Renal pelvis (tissue), 12 donors: ENCODE measurements at places on chromosomes 5 and 9.

GRCh38 chr9:626596-626995 is 214.9 kb upstream of the DMRT1 start:
- no peak for DNase-seq

- DNase-seq = no peak
Observed at GRCh38 chr9:128365525-128365924, 5.6 kb upstream of the URM1 start.

DNA sequence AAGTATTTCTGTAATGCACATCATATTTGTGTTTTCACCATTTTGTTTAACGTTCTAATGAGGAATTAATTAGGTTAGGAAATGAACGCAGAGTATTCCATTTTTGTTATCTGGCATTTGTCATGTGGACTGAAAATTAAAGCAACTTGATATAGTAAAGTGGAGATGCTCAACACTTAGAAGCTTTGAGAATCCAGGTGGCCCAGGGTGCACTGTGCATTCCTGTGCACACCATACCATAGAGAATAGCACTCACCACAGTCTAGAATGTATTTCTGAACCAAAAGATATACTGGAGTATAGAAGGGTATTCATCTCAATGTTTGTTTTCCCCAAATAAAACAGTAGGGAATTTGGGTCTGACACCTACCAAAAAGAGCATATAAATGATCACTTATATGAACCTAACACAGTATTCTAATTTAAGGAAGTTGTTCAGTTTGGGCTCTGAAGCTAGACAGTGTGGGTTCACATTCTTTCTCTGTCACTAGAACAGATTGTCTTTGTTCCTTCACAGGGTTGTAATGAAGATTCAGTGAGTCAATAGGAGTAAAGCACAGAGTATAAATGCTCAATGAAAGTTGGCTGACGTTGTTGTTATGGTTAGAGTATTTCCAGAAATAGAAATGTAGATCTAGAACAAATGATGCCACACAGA is 125.6 kb upstream of the DMRT1 start:
- no peak for DNase-seq

GRCh38 chr5:54794135-54794975 is 191.0 kb downstream of the ESM1 start:
- no peak for DNase-seq

DNA sequence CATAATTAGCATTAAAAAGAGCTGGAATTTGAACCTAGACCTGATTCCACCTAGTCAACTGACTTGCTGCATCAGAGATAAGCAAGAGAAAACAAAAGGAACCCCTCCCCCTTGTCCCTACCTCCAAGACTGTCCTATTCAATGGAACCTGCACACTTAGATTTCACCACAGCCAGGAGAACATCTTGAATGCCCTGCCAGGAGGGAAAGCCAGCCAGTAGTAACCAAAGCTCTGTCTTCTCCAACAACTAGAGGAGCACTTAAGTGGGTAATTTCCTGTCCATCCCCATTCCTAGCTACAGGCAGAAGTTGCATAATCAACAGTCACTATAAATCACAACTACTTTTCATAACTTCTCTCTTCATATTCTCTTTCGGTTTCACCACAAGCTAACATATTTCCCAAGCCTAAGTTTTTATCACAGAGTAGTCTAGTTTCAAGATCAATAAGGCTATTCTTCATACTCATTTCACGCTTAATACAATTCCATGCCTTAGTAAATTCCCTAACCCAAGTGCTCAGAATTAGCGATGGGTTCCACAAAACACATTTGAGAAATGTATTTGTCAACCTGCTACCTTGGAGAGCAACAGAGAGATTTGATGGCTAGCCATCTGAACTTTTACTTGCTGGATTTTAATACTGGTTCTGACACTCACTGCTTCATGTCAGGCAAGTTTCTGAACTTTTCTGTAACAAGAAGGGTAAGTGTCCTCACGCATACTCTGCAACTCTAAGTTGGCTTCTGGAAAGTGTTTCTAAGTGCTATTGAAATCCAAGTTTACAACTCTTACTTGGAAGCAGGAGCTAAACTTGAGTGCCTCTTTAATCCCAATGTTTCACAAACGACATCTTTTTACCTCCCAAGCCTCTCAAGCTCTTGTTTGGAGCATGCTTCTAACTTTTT is 2.0 kb downstream of the DENND1A start:
- DNase-seq = no peak

DNA sequence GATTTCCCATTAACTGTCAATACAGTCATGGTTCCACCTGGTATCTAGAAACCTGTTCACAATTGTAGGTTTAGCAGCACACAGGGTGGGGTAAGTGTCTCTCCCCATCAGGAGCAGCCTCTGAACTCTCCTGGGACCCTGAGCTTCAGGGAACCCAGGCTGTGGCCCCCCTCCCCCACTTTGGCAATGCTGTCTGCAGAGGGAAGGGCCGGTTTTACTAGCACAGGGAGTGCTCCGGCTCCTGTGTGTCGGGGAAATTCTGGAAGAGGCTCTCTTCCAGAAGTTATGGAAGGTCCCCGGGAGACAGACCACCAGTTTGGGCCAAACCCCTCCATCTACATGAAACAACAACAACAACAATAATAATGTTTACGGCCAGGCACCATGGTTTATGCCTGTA is 9.9 kb downstream of the DAB2IP start:
- DNase-seq = no peak

GRCh38 chr5:109486200-109486804 is 76.5 kb upstream of the PJA2 start:
- DNase-seq = no peak

GRCh38 chr5:1256776-1257175 is 31.6 kb downstream of the SLC6A18 start:
- no peak for DNase-seq

GRCh38 chr5:59246145-59246869 is 647.2 kb downstream of the PDE4D start:
- DNase-seq = peak; percentile 42

DNA sequence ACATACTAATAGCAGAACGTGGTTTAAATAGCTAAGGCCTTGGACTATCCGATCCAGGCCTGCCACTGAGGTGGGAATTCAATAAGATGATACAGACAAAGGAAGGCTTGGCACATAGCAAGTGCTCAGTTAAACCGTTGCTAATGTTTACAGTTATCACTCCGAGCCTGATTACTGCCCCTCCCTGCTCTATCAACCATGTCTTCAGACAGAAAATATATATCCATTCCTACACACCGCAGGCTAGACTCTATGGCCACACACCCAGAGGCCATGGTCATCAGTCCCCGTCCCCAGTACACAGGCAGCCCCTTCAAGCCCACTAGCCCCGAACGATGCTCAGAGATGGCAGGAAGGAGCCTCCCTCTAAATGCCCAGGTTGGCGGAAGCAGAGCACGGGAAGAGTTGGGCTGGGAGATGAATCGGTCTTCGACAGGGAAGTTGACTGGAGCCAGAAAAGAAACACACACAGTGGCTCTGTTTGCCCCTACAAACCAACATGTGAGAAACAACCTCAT is 49.7 kb upstream of the STXBP1 start:
- DNase-seq = no peak

GRCh38 chr9:114559830-114560513 is 27.6 kb upstream of the ATP6V1G1 start:
- DNase-seq = peak; percentile 41

- no peak for DNase-seq
Observed at GRCh38 chr5:160398806-160399205, 1.0 kb downstream of the FAM200C start.

DNA sequence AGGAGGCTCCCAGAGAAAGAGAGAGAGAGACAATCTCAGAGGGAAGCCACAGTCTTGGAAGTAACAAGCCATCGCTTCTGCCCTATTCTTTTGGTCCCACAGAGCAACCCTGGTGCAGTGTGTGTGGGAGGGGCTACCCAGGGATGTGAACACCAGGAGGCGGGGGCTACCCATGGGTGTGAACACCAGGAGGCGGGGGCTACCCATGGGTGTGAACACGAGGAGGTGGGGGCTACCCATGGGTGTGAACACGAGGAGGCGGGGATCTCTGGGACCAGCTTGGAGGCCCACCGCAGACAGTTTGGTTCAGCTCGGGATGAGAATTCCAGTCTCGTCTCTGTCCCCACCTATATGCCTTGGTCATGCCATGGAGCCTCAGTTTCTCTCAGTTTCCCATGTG is 44.9 kb downstream of the HMCN2 start:
- no peak for DNase-seq

DNA sequence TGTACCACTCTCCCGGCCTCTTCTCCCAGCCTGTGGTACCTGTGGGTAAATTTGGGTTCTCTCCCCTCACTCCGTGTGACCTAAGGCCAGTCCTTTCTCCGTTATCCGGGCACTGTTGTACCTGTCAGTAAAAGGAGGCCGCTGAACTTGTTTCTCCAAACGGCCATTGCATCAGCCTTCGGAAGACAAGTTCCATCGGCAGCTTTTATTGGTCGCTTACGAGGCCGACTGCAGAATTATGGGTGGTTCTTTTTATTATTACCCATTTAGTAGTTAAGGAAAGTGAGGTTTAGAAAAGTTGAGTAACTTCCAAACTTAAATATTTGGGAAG is 558 bp downstream of the GRPEL2 start:
- no peak for DNase-seq
